ENCODE measurements at places on chromosomes 3 and 15.

GRCh38 chr15:100601163-100601562 lies 821 bp downstream of the LINS1 start:
- no peak for DNase-seq

DNA sequence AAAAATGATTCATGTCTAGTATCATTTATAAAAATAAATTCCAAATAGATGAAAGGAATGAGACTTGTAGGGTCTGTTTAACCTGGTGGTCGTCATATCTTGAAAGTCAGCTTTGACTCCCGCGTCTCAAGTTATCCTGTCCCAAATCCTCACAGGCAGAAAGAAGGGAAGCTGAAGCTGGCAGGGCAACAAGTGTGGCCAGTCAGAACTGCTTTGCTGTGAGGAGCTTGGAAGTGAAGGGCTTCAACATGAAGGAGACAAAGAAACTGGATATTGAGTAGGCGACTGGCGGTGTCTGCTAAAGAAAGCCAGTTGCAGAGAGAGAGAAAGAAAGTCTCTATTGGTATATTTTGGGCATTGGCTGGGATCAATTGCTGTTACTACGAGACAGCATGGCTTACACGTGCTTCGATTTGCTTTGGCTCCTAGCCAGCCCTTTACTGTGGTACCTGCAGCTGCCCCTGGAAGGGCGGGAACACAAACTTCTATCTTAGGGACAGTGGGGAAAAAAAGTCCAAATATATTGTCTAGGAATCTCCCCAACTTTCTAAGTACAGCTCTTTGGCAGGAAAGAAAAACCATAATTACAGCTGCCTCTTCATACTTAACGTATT lies 107.2 kb downstream of the CHST2 start:
- DNase-seq = no peak

GRCh38 chr15:86444527-86444926 lies 364.9 kb downstream of the AGBL1 start:
- no peak for DNase-seq

DNA sequence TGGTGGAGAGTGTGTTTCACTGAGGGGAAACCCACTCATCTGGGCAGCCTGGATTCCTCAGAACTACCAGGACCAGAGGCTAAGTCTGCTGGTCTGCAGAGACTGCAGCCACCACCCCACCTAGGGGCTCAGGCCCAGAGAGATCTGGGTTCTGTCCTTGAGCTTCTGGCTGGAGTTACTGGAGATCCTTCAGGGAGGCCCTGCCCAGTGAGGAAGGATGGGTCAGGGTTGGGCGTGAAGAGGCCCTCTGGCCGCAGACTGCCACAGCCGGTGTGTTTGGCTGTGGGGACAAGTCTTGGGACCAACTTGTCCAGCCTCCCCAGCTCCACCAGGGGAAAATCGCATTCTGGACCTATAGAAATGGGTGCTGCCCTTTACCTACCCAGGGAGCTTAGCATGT lies 235.3 kb upstream of the CBLB start:
- no peak for DNase-seq

DNA sequence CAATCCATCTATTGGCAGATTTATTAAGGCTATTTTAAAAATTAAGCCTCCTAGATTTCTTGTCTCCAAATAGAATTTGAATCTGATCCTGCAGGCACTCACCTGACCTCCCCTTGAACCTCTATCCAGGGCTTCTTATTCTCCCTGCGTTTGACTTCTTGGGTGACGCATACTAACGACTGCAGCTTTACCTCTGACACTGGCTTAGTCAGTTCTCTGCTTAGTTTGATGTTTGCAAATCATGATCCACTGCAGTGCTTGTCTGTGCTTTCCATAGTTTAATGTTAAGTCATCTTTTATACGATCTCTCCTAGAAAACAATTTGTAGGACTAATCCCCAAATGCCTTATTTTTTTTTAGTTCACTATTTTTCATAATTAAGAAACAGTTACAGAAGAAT lies 233.1 kb downstream of the ROBO1 start:
- no peak for DNase-seq

GRCh38 chr3:74575857-74576256 lies 38.6 kb downstream of the CNTN3 start:
- no peak for DNase-seq

DNA sequence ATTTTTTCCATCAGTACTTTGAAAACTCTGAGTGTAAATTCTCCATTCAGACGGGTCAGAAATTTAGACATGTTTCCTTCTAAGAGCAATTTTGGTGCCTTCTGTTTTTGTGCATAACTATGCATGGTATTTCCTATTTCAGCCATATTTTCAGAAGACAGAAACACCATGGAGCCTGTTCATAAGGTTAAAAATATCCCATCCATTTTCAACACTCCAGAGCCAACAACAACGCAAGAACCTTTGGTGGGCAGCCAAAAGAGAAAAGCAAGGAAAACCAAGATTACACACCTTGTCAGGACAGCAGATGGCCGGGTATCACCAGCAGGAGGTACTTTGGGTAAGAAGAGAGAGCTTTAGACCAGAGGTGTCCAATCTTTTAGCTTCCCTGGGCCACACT lies 275.6 kb downstream of the BBX start:
- peak; percentile 21 for DNase-seq

DNA sequence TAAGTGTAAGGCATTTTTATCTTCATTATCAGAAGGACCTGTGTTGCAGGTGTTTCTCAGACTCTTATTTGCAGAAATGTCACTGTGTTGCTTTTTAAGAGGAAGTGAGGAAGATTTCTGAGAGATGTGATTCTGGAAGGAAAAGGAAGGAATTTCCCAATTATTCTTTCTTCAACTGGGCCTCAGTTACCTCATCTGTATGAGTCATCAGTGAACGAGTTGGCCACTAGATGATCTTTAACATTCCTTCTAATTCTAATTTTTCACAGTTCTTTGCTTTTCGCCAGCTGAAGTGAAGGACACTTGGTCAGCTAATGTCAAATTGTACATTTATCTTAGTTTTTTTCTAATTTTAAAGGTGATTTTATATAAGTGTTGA lies 28.9 kb downstream of the CLEC3B start:
- no peak for DNase-seq

- no peak for DNase-seq
These were observed 6.8 kb upstream of the PDCD6IP start for GRCh38 chr3:33791477-33792166.

DNA sequence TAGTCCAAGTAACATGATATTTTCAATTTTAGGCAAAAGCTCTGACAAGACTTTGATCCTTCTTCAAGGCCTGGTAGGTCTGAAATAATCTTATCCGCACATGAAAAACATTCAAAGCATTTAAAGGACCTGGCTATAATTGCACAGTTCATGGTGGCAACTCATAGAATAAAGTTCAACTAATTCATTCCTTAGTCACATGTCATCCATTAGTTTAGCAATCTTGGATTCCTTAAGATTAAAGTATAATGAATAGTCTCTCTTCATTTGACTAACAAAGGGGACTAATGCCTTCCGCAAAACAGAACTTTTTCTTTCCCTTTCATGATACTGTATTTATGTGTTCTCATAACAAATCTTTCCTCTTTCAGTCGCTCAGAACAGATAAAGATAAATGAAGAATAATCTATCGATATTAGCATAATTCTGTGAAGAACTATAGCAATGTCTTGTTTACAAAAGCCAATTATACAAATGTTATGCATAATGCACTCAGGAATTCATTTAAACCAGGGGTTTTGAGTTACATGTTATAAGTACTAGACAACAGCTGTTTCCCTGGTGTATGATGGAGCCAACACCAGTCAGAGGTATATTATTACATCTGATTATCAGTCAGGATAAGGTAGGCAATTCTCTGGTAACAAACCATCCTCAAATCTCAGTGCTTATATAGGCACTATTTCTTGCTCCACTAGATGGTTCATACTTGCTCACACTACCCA lies 172.5 kb downstream of the POTEB3 start:
- no peak for DNase-seq

- DNase-seq = no peak
These were observed 4.1 kb downstream of the CEMIP start for GRCh38 chr15:80783260-80783659.
